ENCODE measurements at places on chromosomes 11 and 22.

- peak; percentile 33 for DNase-seq
Measured at GRCh38 chr11:7514099-7514591, 346 bp downstream of the PPFIBP2 start.

- no peak for DNase-seq
Measured at GRCh38 chr11:116172851-116173250, 599.9 kb downstream of the BUD13 start.

GRCh38 chr11:5196067-5196466 is 4.4 kb downstream of the OR51V1 start:
- no peak for DNase-seq

GRCh38 chr22:46674367-46674781 is 54.2 kb downstream of the GRAMD4 start:
- DNase-seq, result peak; percentile 92

GRCh38 chr22:34324763-34325162 is 404.5 kb upstream of the LARGE1 start:
- no peak for DNase-seq

- DNase-seq, result no peak
Measured at GRCh38 chr11:74022546-74022945, 13.7 kb upstream of the UCP3 start.

- no peak for DNase-seq
Measured at GRCh38 chr22:44458044-44459020, 39.7 kb downstream of the RTL6 start.

DNA sequence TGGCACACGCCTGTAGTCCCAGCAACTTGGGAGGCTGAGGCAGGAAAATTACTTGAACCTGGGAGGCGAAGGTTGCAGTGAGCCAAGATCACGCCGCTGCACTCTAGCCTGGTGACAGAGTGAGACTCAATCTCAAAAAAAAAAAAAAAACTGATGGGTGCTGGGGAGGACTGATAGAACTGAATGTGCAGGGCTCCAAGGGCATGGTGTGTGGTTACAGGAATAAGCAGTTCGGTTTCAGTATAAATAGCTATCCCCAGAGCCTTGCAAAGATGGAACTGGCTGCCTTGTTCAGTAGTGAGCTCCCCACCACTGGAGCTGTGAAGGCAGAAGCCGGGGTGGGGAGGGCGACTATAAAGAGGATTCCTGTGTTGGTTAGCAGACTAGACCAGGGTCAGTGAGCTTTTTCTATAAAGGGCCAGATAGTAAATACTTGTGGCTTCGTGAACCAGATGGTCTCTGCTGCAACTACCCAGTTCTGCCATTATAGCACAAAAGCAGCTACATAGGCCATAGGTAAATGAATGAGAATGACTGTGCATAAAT is 5.9 kb downstream of the TOM1 start:
- no peak for DNase-seq

GRCh38 chr22:46272762-46273431 is 5.1 kb downstream of the TTC38 start:
- no peak for DNase-seq

DNA sequence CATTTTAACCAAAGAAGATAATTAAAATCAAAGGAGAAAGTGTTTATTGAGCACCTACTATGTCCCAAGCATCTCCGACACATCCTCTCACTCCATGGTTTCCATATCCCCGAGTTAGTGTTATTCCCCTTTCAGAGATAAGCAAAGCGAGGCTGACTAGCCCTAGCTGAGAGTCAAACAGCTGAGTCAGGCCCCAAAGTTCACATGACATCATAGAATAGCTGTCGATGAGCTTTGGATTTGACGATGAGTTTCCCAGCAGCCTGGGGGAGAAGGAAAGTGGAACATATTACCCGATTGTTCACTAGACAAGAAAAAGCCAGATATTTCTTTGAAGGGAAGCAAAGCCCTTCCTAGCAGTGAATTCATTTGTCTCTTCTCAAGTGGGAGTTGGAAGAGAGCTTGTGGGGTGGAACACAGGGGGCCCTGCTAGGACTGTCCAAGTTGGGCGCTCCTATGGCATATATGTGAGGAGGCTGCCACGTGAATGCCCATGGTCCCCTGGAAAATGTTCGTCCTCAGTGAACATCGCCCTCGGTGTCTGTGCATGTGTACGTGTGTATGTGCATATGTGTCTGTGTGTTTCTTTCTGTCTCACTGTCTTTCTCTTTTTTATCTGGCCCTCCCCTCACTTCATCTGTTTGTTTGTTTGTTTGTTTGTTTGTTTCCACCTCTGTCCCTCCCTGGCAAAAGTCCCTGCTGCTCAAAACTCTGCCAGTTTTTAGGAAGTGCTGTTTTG is 493 bp upstream of the CYTH4 start:
- no peak for DNase-seq

- no peak for DNase-seq
Measured at GRCh38 chr11:61756147-61756451, 3.7 kb downstream of the MYRF start.

- DNase-seq, result no peak
Measured at GRCh38 chr11:68115285-68115684, 5.9 kb downstream of the CHKA start.

GRCh38 chr11:86802601-86803051 is 2.3 kb downstream of the PRSS23 start:
- DNase-seq, result peak; percentile 17

- no peak for DNase-seq
Measured at GRCh38 chr22:24409707-24410106, 17.7 kb upstream of the ADORA2A start.

DNA sequence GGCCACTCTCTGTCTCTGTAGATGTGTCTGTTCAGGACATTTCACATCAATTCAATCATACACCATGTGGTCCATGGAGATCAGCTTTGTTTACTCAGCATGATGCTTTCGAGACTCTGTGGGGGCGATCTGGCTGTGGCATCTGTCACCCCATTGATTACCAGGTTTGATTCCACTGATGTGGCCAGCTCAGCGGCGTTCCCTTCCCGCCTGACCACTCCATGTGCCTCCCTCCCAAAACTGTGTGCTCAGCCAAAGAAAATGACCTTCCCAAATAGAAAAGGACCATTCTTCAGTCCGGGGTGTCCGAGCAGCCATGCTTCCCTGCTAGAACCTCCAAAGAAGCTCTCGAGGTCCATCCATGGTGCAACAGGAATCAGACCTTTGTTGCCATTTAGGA is 89.1 kb downstream of the BRD1 start:
- DNase-seq, result no peak

DNA sequence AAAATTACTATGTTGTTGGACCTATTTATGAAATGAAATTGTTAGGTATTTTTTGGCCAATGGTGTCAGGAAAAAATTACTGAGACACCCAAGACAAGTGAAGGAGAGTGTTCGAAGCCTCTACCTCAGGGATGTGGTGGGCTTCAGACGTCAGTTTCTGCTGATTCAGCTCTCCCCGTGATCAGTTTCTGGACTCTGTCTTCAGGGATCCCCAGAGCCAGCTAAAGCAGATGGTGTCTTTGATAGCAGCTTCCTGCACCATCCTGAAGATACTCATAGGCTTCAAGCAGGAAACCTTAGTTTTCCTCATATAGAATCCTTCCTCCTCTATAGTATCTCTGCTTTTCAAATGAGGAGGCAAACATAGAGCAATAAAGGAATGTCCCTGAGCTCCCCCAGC is 7.4 kb downstream of the CD248 start:
- no peak for DNase-seq

DNA sequence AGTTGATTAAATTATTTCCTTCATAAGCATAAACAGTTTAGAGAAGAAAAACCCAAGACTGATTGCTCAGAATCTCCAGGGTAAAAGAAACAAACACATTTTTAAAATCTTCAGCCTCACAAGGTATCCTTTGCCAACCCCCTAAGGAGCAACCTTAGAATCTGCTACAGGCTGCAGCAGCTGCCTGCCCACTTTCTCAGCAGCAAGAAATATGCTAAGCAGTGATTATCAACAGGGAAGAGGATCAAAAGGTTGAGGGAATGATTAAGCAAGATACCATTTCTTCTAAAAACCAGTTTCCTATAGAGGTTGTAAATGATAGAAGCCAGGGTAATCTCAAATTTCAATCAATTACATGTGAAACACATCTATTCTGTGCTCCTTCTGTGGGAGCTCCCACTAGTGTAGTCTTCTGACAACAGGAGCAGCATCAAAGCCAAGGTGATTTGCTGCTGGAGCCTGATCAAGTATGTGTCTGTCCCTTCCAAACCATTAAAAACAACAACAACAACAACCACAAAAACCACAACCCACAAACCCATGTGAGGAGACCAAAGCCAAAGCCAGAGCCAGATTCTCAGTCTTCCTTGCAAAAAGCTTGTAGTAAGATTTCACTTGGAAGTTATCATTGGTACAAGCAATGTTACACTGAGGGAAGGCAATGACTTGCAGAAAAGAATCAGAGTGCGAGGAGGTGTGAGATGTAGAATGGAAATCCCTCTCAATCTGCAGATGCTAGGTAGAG is 761.2 kb downstream of the DLG2 start:
- DNase-seq, result no peak

GRCh38 chr22:21629255-21630149 is at the start of gene YDJC:
Gene YDJC, minus strand, starts transcription at chr22:21630022. Its CDS starts 8 bp downstream, at chr22:21630014.
- DNase-seq, result peak; percentile 98

DNA sequence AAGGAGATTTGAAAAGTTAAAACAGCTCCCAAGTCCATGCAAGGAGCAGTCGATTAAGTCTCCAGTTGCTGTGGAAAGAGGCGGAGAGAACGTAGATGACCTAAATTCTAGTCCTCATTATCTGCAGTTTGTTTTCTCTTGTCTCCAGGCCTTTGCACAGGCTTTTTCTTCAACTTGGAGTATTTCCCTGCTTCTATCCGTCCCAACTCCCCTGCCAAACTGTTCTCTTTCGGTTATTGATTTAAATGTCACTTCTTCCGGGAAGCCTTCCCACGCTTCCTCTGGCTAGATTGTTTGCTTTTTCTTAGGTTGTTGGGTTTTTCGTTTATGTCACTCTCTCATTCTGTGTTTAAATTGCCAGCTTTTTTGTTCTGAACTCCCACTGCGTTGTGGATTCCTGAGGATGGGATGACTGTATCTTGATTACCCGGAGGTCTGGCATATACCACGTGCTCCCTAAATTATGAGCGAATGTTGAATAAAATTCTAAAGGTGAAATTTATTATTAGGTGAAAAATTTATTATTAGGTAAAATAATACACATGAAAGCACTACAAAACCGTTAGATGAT is 463 bp downstream of the TMEM126B start:
- DNase-seq, result peak; percentile 14

GRCh38 chr11:46906609-46907041 is 11.7 kb downstream of the LRP4 start:
- no peak for DNase-seq

- DNase-seq, result no peak
Measured at GRCh38 chr11:87878373-87878825, 296.8 kb downstream of the RAB38 start.

DNA sequence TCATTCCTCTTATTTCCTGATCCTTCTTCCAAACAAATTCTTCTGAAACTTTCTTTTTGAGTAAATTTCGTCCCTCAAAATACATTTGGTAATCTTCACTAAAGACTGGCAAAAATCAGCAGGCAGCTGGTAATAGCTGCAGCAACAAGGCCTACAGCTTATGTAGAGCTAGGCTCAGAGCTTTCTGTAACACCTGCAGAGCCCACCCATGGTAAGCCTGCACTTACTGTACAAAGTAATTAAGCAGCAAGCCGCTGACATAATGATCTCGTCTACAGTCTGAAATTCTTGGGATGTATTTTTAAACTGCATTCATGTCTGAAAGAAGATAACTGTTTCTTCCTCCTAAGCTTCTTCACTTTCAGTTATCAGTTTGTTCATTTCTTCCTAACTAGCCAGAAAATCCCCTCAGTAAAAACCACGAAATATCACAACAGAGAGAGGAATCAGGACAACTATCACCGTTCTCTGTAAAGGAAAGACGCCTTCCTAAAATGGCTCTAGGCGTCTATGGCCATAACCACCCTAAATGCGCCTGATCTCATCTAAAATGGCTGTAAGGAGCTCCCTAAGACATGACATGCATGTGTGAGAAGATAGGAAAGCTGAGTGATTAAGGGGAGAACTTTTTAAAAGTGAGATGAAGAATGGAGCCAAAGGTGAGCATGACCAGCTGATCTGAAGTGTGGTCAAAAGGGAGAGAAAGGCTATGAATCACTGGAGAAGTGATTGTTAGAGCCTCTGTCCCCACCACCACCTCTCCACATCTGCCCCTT is 56.2 kb downstream of the DENND5A start:
- DNase-seq, result no peak

GRCh38 chr22:49658902-49659280 is 168.8 kb downstream of the BRD1 start:
- no peak for DNase-seq

DNA sequence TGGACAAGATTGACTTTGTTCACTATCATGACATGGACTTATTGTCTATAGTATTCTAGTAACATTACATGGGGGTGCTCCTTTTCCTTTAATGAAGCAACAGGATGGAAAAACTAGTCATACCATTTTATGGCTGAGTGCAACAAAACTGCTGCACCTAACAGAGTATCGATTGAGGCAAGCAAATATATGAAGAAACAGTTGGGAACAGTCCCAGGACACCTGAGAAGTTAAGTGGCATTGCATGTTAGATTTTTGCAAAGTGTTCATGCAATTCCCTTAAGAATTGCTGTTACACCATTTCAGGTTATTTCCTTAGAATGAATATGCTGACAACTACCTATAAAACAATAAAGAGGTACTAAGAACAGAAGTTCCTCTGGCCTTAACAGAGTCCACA is 541.5 kb upstream of the ANO3 start:
- no peak for DNase-seq

DNA sequence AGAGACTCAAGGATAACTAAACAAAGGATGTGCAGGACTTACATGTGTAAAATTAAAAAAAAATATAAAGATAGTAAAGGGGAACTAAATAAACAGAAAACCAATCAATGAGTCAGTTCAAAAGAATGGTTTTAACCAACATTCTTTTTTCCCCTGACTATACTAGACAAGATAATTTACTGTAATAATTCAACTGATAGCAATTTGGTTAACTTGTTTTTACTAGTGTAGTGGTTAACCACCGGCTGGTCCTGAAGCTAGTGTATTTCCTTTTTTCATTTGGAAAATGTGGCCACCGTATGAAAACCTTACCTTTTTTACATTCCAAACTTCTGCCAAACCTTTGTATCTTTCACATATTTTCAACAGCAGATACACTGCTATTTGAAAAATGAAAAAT is 123.1 kb downstream of the ARHGAP42 start:
- no peak for DNase-seq
